Hematopoietic multipotent progenitor cell treated with erythropoietin and hydrocortisone succinate and interleukin-3 and kit ligand, for 17 days (in vitro differentiated cells): ENCODE measurements at places on chromosomes 1 and 21.

GRCh38 chr1:57424231-57425027 lies 569 bp upstream of the DAB1 start:
- DNase-seq: no peak

DNA sequence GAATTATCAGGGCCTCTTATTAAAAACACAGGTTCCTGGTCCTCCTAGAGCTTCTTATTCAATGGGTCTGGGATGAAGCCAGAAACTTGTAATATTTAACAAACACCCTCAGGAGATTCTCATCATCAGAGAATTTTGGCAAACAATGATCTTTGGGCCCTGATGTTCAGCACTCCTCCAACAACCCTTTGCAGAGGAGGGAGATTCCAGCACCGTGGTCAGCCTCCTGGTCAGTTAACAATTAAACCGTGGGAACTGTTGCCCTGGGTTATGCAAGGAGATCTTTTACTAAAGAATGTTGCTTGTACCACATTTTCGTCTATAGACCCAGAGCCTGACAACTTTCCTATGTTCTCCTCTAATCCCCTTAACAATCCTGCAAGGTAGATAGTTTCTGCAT lies 294.4 kb downstream of the PLPP3 start:
- DNase-seq: no peak

DNA sequence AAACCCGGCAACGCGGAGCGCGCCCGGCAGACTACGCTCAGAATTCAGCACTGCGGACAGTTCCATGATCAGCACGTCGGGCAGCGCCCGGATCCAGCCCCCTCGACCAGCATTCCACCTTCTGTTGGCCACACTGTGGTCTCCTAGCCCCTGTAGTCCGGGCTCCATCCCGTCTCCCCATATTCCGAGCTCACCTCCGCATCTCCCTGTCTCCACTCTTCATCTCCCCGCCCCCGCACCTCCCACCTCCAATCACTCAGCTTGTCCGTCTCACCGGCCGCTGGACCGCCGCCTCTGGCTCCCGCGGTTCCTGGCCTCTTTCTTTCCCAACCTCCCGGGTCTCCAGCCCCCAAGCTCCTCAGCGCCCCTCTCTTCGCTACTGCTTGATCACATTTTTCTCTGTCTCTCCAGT lies 500 bp downstream of the EPHA10 start:
- DNase-seq: no peak

GRCh38 chr1:172608098-172608601 lies 50.8 kb upstream of the FASLG start:
- no peak for DNase-seq

DNA sequence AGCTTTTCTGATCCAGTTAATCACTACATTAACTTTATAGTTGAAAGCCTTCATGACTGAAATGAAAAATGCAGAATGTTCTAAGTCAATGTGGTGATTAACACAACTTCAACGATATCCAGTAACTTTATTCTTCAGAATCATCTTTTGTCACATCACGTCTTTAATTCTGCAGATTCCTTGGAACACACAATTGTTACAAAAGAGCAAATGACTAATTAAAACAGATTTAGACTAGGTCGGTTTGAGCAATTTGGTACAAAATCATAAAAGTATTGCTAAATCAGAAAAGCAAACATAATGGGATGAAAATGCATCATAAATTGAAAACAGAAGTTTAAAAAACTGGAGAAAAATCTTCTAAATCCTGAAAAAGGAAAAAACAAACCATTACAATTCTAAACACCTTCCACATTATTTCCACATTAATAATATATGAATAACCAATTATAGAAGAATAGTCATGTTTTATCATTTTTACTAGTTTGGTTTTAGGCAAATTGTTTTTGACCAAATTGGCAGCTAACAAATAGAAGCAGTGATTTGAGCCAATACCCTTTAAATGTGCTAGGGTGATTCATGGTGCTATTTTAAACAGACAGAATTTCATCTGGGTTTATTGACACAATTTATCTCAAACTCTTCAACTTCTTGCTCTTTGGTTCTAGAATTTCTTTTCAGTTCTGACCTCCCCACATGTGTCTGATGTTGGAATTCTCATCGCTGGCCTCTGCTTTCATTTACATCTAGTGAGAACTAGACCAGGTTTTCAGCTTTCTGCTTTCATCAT lies 468.1 kb upstream of the PTBP2 start:
- DNase-seq: no peak

DNA sequence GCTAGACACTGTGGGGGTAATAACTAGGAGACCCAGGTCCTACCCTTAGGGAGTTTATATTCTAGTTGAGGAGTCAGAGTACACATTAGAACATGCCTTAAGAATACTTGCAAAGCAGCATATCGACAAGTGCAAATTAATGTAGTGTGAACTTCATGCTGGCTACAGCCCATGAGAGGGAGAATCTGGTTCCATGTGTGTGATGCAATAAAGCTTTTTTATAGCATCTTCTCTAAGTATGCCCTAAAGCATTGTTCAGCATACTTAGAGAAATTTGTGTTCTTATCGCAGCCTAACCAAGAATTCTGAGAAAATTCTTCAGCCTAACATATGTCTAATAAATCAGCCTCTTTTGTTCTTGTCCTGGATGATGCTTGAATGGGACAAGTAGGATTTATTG lies 95.5 kb downstream of the SDCCAG8 start:
- no peak for DNase-seq

DNA sequence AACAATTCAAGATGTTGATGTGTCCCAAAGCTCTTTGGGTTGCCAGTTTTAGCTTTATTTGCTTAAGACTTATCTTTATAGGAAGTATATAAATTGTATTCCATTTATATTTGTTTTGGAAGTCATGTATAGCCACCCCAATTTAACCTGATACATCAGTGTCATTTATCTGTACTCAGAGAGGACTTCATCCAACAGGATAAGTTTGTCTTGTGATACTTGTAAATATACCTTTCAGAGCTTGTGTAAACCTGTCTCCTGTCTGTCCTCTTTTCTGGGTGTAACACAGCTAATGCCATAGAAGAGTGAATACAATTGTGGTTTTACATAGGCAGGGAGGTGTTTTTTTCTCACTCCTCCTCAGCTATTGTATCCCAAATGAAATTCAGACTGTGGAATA lies 10.4 kb downstream of the PTGFR start:
- DNase-seq: no peak
